ENCODE measurements at places on chromosomes 3 and 15.
A peak's percentile ranks its signal among the peaks of the same experiment; 100 is the strongest.

DNA sequence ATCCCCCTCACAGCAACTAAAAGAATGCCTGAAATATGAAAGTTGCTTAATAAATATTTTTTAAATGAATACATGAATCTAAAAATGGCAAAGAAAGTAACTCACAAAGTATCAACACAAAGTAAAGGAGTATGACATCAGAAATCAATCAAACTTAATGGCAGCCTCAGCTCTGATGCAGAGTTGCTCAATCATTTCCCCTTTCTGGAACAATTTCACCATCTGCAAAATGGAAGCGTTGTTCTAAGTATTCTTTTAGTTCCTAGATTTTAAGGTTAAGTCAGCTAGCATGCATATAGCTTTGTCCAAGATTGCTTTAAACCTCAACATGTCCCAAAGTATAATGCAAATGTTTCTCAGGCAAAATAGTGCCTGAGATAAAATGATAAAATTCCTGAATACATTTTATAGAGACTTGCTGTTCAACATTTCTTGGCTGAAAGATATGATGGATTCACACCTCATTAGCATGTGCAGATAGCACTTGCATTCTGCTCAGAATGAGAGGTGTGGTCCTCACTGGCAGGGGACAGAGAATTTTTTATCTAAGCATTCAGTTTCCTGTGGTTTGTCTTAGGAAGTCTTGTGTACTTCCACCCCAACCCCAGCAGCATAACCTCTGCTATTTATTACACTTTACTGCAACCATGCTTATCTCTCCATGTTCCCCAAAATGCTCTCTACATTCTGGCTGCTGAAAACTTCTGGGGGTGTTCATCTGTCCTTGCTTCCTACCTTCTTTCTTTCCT is 429.3 kb downstream of the GRM7 start:
- DNase-seq, result no peak

- DNase-seq, result no peak
Observed at GRCh38 chr3:37772773-37773354, 88.8 kb upstream of the CTDSPL start.

DNA sequence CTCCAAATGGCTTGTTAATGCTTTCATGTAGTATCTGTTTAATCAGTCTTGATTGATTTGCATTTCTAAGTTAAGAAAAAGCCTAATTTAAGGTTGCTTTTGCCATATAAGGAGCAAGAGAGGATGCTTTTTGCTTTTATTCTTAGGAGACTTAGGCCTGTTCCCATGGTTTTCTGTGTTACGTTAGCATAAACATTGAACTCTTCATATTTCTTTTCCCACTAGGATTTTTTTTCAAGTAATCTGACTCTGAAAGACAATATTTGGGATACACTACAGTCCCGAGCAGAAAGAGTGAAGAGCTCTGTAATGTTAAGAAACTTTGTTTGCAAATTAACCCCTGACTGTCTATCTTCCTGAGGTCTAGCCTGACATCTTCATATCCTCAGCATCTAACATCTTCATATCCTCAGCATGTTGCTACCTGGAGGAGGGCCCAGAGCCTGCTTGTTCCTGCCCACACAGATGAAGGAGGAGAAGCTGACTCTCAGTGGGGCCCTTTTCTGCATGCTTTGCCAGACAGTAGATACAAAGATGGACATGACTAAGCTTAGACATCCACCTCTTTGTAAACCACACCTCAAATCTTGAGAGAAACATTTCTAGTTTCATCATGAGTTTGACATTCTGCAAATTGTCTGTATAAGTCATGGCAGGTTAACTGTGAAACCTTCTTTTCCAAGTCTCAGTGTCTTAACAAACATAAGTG is 86.2 kb upstream of the COL6A5 start:
- DNase-seq, result no peak

- peak; percentile 95 for DNase-seq
Observed at GRCh38 chr3:115239717-115240116, 92.6 kb upstream of the ZBTB20 start.

GRCh38 chr15:88441076-88441730 is 26.0 kb downstream of the MRPL46 start:
- DNase-seq, result no peak
